SHP77 treated with DMSO at 0.1 percent for 48 hours (cell line): ENCODE measurements at places on chromosomes 2 and 18.

DNA sequence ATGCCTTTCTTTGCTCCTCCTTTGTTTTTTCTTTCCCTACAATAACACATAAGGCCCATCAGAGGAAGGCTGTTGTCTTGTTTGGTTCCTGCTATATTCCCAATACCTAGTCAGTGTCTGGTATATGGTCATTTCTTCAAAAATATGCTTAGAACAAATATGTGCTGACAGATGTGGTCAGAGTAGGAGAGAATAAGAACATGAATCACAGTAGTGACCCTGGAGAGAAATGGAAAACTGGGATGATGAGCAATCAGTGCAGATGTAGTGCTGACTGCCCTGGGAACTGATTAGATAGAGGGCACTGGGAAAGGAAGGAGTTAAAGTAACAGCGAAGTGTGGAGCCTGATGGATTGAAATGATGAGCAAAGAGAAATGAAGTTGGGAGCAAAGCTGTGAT is 189.4 kb upstream of the LHCGR start:
- DNase-seq: no peak

- DNase-seq: no peak
These were observed 69.2 kb downstream of the SS18 start for GRCh38 chr18:26021061-26021754.

DNA sequence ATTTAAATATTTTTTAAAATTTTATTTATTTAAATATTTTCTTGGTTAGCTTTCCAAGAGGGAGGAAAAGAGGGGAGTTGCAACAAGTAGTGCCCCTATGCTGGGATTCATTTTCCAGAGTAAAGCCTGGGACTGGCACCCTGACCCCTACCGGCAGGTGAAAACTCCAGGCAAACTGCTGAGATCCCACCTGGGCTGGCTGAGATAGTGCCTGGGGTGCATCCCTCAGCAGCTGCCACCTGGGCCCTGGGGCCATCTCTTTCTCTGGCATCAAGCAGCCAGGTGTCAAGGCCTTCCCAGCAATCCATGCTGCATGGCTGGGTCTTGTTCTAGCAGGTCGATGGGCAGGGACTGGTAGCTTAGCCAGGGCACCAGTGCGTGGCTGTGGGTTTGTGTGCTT is 6.6 kb downstream of the SIX2 start:
- DNase-seq: no peak

DNA sequence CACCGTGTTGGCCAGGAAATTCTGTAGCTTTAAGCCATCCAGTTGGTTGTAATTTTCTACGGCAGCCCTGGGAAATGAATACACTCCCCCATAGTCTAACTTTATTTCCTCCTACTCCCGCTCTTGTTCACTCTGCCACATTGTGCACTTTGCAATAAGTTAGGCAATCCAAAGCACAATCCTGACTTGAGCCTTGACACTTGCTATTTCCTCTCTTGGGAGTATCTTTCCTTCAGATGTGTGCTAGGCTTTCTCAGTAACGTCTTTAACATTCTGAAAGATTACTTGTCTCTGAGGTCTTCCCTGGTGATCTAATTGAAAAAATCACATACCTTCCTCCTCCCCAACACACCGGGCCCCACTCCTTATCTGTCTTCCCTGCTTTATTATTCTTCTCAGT is 65.9 kb upstream of the RAB27B start:
- DNase-seq: no peak

- no peak for DNase-seq
These were observed 48.1 kb downstream of the AQP12A start for GRCh38 chr2:240739797-240740196.

DNA sequence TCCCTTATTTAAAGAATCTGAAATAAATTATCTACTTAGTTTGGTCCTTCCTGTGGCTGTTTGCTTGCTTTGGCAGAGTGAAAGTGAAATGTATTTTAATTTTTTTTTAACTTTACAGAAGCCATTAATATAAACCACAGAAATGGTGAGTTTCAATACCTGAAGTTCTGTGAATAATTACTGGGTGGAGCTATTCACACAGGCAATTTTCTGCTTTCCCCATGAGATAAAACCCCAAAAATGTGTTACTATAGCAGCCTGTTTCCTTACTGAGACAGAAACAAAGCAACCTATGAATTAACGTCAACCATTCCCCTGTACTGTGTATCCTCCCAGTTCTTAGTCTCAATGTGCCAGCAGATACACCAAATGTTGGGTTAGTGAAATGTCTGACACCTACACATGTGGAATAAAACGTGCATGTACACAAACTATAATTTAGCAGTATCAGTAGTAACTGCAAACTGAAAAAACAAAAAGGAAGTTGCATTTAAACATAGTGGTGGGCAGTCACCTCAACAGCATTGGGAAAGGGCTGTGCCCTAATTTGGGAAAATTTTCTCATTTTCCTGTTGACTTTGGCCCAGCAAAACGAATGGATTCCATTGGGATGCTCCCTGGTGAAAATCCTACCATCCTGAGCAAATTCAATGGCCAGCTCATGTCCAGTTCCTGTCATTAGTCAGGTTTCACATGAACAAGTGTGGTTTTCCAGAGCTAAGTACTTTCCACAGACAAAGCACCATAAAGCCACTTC is 73.1 kb upstream of the RMDN2 start:
- no peak for DNase-seq

- no peak for DNase-seq
These were observed 66.5 kb upstream of the ACKR3 start for GRCh38 chr2:236503100-236503499.

DNA sequence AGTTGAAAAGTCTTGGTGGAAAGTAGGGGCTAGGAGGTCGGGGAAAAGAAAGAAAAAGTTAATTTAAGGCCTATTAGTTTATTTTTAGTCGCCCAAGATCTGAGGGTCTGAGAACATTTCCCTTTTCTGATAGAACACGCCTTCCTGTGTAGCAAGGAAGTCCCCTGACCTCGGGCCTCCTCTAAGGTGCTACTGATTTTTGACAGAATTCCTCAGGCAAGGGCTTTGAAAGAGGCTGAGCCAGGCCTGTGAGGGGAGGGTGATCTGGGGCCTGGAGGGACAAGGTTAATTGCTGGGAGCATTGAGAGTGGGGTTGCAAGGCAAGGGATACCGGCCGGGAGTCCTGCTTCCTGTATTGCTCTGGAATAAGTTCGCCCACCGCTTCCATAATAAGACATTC is 131.4 kb upstream of the MYCN start:
- no peak for DNase-seq

DNA sequence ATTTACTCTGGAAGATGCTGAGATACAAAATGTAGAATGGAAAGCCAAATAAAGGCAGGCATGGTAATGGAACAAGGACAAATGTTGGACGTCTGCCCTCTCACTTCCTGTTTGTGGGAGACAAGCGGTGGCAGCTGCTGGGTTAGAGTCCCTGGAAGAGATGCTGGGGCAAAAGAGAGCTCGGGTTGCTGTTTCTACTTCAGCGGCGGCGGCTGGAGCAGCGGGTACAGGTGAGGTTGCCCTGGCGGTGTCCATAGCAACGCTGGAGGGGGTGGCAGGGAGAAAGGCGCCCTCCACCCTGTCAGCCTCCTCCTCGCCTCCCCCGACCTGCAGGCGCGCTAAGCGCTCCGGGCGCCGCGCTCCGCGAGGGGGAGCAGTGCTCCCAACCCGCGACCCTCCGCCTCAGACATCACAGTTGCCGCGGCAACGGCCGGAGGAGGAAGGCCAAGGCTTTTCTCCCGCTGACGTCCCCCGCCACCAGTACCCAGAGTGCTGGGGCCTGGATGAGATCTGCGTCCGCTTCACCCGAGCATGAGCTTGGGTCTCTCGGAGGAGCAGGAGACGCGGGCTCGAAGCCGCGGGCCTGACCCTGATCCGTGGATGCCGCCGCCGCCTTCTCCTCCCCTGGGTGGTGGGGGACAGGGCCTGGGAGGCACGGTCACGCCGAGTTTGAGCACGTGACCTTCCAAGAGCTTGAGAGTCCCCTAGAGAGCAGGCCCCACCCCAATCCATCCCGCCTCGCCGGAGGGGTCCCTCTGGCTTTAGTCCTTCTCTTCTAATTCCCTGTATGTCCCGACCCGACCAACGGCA is 65.6 kb downstream of the NOL4 start:
- peak; percentile 94 for DNase-seq

- no peak for DNase-seq
These were observed 5.4 kb downstream of the LBH start for GRCh38 chr2:30236591-30237238.

- peak; percentile 25 for DNase-seq
These were observed 343.4 kb downstream of the GPD2 start for GRCh38 chr2:156779416-156780120.

- DNase-seq: no peak
These were observed 38.5 kb downstream of the COL4A4 start for GRCh38 chr2:227125506-227125905.

GRCh38 chr2:205556841-205557539 is 125.3 kb upstream of the NRP2 start:
- no peak for DNase-seq

DNA sequence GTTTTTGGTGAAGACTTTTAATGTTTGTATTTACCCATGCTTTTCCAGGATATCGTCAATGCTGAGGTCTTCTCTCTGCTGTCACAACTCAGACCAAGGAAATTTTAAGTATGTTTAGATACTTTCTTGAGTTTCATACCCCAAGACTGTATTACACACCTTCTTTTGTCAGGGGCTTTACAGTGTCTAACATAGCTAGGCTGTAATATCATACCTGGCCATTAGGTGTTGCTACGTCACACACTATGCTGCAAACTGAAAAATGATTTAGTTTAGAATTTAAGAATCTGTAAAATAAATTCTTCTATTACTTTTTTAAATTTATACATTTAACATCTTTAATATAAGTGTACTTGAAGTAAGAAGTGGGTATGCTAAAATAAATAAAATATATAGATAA is 358.4 kb upstream of the NRP2 start:
- DNase-seq: no peak

- no peak for DNase-seq
These were observed 122.2 kb upstream of the PXDN start for GRCh38 chr2:1866402-1867111.

GRCh38 chr2:58122540-58122939 is 75.9 kb downstream of the VRK2 start:
- DNase-seq: no peak

DNA sequence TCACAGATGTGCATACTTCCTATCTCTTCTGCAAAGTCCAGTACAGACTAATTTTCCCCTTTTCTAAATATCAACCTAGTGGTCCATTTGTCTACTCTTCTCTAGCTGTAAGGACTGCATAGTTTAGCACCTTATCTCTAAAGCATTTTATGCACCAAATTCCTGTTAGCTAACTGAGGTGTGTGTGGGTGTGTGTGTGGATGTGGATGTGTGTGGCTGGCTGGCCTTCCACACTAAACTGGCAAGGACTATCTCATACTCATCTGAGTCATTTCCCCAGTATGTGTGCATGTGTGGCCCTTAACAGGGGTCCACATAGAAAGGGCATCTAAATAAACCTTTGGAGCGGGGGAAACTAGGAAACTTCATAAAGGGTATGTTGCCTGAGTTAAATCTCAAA is 139.6 kb downstream of the TTC32 start:
- no peak for DNase-seq

GRCh38 chr2:48525269-48525943 is 4.5 kb upstream of the STON1 start:
- no peak for DNase-seq

- no peak for DNase-seq
These were observed 60.7 kb upstream of the ARHGAP15 start for GRCh38 chr2:143068509-143068908.

- DNase-seq: peak; percentile 57
These were observed 202 bp downstream of the MCEE start for GRCh38 chr2:71129902-71130151.

DNA sequence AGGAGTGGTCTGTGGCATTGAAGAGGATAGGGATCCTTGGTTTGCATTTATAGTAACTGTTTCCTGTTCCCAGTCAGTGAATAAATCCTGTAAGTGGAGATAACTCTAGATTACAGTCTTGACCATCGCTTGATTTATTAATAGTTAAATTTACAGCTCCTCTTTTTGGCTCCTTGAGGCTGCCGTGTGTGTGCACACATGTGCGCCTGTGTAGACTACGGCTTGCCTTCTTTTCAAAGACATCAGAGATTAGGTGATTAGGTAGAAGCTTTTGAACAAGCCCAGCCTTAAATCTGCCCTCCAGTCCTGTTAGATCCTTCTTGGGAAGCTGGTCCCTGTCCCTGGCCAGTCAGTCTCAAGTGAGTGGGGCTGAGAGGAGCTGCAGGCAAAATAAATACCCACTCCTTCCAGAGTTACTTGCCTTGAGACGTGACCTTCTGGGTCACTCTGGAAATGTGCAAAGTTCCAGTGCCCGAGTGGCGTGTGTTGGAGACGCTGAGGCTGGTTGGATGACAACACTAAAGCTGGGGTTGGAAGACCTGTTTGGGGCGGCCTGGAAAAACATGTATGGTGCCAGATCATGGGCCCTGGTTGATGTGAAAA is 32.0 kb downstream of the TCF7L1 start:
- no peak for DNase-seq

GRCh38 chr2:211756266-211756665 is 782.3 kb downstream of the ERBB4 start:
- DNase-seq: no peak

DNA sequence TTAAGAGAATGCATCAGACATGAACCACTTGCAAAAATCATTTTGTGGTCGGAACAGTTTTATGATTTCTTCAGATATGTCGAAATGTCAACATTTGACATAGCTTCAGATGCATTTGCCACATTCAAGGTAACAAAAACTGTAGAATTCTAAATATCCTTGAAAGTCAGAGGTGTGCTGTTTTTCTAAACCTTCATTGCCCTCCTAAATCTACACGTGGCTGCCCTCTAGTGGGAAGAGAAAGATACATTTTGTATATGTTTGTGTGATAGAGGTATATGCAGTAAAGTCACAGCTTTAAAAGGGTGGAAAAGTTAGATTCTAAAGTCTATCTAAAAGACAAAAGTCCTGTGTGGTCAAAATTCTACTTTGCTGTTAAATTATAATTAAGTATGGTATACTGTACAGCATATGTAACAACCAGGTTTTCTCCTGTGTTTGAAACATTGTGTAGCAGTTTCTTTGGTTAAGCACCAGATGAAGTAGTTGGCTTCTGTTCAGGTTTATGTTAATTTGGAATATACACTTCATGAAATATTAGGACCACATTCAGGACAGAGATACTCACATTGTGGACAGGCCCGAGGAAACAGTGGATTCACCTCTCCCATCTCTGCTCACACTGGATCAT is 65.9 kb upstream of the ITM2C start:
- DNase-seq: peak; percentile 21

GRCh38 chr2:86333378-86333777 is 4.0 kb downstream of the REEP1 start:
- no peak for DNase-seq

DNA sequence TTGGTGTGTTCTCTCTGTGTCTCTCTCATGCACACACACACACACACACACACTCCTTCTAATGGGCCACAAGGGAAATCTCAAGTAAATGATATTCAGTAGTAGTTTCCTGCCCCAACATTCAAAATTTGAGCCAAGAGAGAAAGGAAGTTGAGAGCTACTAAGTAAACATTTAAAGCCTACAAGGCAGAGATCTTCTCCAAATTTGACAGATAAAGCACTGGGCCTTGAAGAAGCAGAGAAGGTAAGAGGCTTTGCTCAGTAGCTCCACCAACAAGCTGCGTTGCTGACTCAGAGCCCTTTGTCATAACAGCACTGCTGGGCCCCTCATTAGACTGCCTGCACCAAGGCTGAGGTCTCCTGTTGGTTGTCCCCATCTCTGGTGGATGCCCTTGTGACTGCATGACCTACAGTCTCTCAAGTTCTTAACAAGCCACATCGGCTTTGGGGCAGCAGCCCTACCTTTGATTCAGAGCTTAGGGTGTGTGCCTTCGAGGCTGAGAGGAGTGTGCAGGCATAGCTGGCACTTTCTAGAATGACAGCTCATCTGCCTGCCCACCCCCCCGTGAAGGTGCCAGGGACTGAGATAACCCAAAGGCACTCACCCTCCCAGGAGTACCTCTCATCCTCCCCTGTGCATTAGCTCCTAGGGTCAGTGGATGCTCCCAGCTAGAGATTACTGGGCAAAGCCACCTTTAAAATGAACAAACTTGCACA is 32.3 kb upstream of the NEB start:
- no peak for DNase-seq
